Purkinje cell (primary cell): ENCODE measurements at places on chromosomes 2 and 18. TPM values are rescaled to one million over a fixed set of nuclear protein-coding genes. Genes with fewer than 3 reads are reported as not detected.

Gene TRABD2A
- 3.2 TPM in 1 of 2 replicates, not detected in the other for polyA plus RNA-seq

Gene AMER3
- polyA plus RNA-seq, result 0.70 and 1.2 TPM in 2 replicates

Gene TWIST2
- polyA plus RNA-seq, result not detected in 2 replicates

Gene CCT7
- 138 and 170 TPM in 2 replicates for polyA plus RNA-seq

Gene ERICH2
- 18.1 and 23.4 TPM in 2 replicates for polyA plus RNA-seq

Gene ESPNL
- not detected in 2 replicates for polyA plus RNA-seq

Gene RAB6C
- 2.8 TPM in 1 of 2 replicates, not detected in the other for polyA plus RNA-seq

Gene ST8SIA3
- polyA plus RNA-seq, result 277 and 381 TPM in 2 replicates

Gene IRS1
- 16.1 and 23.3 TPM in 2 replicates for polyA plus RNA-seq

Gene CXCR4
- polyA plus RNA-seq, result 4.0 and 6.1 TPM in 2 replicates

Gene FAM237A
- 7.1 and 7.4 TPM in 2 replicates for polyA plus RNA-seq

Gene SPP2
- polyA plus RNA-seq, result not detected in 2 replicates

Gene L3MBTL4
- 0.31 TPM in 1 of 2 replicates, not detected in the other for polyA plus RNA-seq

Gene RAPH1
- polyA plus RNA-seq, result 5.1 and 8.4 TPM in 2 replicates

Gene NEURL3
- polyA plus RNA-seq, result not detected in 2 replicates

Gene UGT1A8
- not detected in 2 replicates for polyA plus RNA-seq

Gene TTN
- 0.17 and 0.55 TPM in 2 replicates for polyA plus RNA-seq
